ENCODE measurements at places on chromosomes 5 and 9. TPM values are rescaled to one million over a fixed set of nuclear protein-coding genes. Genes with fewer than 3 reads are reported as not detected.
A peak's percentile ranks its signal among the peaks of the same experiment; 100 is the strongest.

Gene FOXD4L6
- 0.05 TPM for polyA plus RNA-seq

Gene SPATA31D4
- not detected for polyA plus RNA-seq

Gene JAKMIP2
- polyA plus RNA-seq, result 1.8 TPM

Gene HEMGN
- not detected for polyA plus RNA-seq

Gene SV2C
- polyA plus RNA-seq, result 0.05 TPM

Gene ANKRD18B
- polyA plus RNA-seq, result 2.7 TPM

Gene FOXD4L5
- polyA plus RNA-seq, result 0.05 TPM

DNA sequence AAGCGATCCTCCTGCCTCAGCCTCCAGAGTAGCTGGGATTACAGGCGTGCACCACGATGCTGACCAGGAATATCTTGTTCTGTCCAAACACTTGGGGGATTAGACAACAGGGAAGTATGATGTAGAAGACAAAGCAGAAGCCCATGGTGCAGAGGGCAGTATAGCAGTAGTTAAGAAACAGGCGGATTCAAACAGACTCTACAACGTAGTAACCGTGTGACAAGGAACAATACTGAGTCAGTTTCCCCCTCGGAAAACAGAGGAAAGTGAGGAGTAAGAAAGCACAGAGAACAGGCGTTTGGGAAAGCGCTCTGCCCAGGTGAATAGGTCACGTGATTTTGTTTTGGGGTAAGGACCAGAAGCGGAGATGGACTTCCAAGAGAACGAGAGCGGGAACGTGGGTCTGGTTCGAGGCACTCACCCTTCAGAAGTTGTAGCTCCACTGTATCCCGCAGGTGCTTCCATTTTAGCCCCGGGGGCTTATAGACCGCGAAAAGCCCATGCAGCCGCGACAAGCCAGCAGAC, 306 bp downstream of the TRUB2 start:
- H3K4me3 ChIP-seq, result peak overlapping the region; percentile 75
- no peaks in the 10 kb centered on the region for H3K27me3 ChIP-seq
- peaks cover 11% of the 10 kb centered on the region for H3K4me1 ChIP-seq
- H3K36me3 ChIP-seq, result peaks cover 21% of the 10 kb centered on the region
- no peak for DNase-seq

GRCh38 chr5:76617229-76617628, 6.0 kb downstream of the F2RL2 start:
- H3K4me1 ChIP-seq, result no peaks in the 10 kb centered on the region
- no peak overlapping the region for H3K4me3 ChIP-seq
- H3K27me3 ChIP-seq, result no peaks in the 10 kb centered on the region
- H3K36me3 ChIP-seq, result peaks cover 19% of the 10 kb centered on the region
- H3K27ac ChIP-seq, result peak overlapping the region; percentile 74

DNA sequence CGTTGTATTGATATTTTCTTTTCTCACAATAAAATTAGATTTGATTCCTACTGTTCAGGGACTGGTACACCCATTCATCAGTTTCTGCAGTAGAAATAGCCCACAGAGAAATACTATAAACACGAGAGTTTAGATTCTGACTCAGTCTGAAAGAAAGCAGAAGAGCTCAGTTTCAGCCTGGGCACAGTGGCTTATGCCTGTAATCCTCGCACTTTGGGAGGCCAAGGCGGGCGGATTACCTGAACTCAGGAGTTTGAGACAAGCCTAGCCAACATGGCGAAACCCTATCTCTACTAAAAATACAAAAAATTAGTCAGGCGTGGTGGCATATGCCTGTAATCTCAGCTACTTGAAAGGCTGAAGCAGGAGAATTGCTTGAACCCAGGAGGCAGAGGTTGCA, 8.6 kb downstream of the ITK start:
- no peaks in the 10 kb centered on the region for H3K36me3 ChIP-seq
- no peak for DNase-seq
- H3K4me3 ChIP-seq, result no peak overlapping the region
- no peak overlapping the region for H3K27ac ChIP-seq

- no peaks in the 10 kb centered on the region for H3K27me3 ChIP-seq
- H3K27ac ChIP-seq, result no peak overlapping the region
- no peak overlapping the region for H3K4me3 ChIP-seq
Observed at GRCh38 chr5:120550358-120550757, 86.3 kb downstream of the PRR16 start.

DNA sequence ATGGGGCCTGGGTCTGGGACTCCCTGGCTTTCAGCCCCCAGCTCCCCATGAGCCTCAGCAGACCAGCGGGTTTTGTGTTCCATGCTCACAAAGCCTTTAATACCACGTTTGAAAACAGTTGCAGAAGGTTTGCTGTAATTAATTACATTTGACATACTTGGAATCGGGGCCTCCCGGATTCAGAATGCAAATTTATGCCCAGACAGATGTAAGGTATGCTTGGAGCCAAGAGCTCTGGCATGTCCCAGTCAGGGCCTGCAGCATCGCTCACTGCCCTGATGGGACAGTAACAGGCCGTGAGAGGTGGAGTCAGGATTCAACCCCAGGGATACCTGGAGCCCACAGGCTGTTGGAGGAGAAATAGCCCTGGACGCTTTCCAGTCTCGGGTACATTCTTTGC, 12.2 kb downstream of the ZNF618 start:
- H3K4me3 ChIP-seq, result no peak overlapping the region
- H3K27ac ChIP-seq, result no peak overlapping the region
- no peaks in the 10 kb centered on the region for H3K4me1 ChIP-seq
- peaks cover 33% of the 10 kb centered on the region for H3K36me3 ChIP-seq
- no peaks in the 10 kb centered on the region for H3K27me3 ChIP-seq

DNA sequence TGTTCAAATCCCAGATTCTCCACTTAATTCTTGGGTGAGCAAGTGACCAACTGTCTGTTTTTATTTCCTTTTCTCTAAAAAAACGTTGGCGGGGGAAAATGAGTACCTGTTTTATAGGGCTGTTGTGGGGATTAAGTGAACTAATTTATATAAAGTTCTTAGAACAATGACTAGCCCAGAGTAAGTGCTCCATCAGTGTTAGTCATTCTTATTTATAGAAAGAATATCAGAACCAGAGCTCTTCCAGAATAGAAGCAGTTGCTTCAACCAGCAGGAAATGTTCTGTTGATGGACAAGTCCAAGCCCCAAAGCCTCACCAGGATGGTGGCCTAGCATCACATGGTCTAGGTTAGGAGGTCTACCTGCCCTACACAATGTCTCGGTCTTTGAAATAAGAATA, 379.2 kb downstream of the ACTL7B start:
- H3K36me3 ChIP-seq, result no peaks in the 10 kb centered on the region
- no peaks in the 10 kb centered on the region for H3K4me1 ChIP-seq
- DNase-seq, result no peak

DNA sequence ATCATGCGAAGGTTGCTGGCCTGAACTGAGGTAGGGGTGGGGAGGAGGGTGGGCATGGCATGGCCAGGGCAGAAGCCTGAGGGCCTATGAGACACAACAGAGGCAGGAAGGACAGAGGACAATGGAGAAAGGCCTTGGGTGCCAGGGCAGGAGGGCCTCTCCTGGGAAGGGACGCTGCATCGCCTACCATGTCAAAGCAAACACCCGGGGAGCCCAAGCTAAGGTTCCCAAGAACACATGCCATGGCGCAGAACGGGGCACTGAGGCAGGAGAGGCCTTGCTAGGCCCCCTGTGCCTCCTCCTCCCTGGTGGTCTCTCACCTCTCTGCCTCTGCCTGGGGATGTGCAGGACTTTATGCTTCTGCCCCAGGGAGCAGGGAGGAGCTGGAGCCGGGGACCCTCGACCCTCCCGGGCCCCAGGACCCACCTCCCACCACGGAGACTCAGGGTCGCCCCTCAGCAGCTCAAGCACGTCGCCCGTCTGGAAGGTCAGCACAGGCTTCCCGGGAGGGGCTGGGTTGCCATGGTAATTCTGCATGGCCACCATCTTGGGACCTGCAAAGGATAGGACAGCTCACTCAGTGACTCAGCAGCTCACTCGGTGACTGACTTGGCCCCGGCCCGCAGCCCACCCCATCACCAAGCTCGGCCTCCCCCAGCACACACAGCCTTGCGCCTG, 40.3 kb upstream of the SARDH start:
- H3K27me3 ChIP-seq, result no peaks in the 10 kb centered on the region
- no peak overlapping the region for H3K27ac ChIP-seq
- no peak overlapping the region for H3K4me3 ChIP-seq
- DNase-seq, result no peak
- no peaks in the 10 kb centered on the region for H3K4me1 ChIP-seq

DNA sequence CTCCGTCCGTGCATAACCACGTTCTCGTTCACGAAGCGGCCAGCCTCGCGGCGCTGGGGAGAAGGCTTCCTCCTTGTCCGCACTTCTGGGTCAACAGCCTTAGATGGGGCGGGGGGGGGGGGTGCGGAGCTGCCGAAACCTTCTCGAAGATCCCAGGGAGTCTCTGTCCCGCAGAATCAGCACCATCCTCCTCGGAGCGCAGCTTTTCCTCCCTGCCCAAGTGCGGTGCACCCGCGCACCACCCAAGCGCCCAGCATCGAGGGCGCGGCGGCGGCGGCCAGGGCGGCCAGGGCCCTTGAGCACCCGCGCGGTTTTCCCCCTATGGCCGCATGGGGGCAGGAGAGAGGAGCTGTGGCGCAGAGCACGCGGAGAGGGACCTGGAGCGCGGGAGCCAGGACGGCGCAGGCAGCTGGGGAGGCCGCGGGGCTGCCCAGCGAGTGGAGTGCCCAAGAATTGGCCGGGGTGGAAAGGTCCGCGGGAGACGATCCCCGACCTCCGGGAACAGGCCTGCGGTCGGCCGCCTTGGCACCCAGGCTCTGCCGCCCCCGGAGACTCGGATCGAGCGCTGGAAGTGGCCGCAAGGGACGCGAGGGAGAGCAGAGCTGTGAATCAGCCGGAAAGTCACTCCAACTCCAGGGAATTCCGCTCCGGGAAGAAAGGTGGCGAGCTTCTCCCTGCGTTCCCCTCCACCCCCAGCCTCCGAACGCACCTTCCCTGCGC, 43.1 kb downstream of the TMEM174 start:
- DNase-seq, result peak; percentile 96
- peaks cover 9% of the 10 kb centered on the region for H3K4me1 ChIP-seq
- H3K36me3 ChIP-seq, result no peaks in the 10 kb centered on the region
- peak overlapping the region; percentile 69 for H3K27ac ChIP-seq
